Fibroblast of skin of left quadriceps (primary cell): ENCODE measurements at places on chromosomes 3 and 15.

- no peak for DNase-seq
These were observed 110.2 kb downstream of the RORA start for GRCh38 chr15:61118885-61119284.

DNA sequence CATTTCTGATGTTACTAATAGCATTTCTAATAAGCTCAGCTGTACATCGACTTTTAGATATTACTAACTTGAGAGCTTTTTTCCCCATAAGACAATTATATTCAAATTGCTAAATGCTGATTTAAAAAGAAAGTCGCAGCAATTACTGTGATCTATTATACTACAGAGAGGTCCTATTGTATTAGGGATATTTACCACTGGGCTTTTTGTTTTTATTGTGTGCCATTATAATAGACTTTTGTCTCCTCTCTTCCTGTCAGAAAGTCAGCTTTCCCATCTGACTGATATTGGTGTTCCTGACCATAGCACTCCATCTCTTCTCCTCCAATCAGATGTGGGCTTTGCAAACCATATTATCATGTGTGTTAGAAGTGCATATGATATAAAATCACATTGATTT, 27.2 kb upstream of the RYR3 start:
- no peak for DNase-seq

GRCh38 chr15:26870346-26870745, 3.5 kb downstream of the GABRA5 start:
- no peak for DNase-seq

DNA sequence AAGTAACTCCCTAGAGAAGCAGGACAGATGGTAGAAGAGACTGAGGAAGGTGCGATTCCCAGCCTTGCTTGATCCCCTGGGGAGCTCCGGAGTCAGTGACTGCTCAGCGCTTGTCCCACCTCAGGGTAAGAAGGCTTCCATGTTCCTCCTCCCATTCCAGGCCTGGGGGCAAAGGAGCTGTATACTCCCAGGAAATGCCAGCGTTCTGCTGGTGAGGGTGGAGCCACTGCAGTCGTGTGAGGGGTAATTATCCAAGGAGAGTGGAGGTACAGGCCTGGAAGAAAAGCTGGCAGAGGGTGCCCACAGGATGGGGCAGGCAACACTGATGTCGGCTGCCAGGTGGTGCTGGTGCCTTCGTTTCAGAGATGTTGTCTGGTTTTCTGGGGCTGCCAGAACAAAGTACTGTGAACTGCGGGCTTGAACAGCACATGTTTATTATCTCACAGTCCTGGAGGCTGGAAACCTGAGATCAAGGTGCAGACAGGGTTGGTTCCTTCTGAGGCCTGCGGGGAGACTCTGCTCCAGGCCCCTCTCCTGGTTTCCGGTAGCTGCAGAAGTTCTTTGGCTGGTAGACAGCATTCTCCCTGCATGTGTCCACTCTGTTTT, 12.1 kb upstream of the APBA2 start:
- no peak for DNase-seq

- no peak for DNase-seq
These were observed 39.9 kb downstream of the TICRR start for GRCh38 chr15:89615135-89615534.

DNA sequence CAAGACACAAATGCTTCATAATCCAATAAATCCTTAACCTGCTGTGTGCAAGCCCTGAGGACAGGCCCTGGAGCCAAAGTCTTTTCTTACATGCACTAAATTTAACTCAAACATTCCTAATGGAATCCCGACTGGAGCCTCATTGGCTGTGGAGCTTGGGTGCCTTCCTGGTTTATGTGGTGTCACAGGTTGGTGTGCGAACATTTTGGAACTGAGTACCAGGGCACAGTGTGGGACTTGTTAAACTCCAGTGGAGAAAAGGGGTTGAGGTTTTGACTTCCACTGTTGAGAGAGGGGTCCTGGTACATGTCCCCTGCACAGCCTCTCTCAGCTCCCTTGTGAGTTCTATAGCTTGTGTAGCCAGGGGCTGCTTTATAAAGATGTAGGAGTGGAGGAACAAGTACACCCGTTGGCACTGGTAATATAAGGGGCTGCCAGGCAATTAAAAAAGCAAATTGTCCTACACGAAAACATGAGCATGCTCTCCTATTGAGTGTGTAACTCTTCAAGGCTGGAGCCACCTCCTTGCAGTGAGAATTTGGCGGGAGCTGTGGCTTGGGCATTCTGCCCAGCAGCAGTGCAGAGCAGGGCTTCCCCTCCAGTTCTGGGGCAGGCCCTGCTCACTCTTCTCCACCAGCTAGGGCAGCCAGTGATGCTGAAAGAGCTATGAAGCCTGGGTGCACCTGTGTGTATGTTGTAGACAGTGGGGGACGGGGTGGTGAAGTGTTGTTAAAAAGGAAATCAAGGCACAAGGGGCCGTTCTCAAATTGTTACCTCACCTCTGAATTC, 218.1 kb downstream of the CLSTN2 start:
- DNase-seq, result no peak

GRCh38 chr3:103977417-103977816, 1389.3 kb upstream of the ALCAM start:
- DNase-seq, result no peak

GRCh38 chr3:151900884-151901643, 27.6 kb downstream of the SUCNR1 start:
- no peak for DNase-seq

GRCh38 chr15:38134252-38134651, 118.4 kb upstream of the SPRED1 start:
- no peak for DNase-seq

DNA sequence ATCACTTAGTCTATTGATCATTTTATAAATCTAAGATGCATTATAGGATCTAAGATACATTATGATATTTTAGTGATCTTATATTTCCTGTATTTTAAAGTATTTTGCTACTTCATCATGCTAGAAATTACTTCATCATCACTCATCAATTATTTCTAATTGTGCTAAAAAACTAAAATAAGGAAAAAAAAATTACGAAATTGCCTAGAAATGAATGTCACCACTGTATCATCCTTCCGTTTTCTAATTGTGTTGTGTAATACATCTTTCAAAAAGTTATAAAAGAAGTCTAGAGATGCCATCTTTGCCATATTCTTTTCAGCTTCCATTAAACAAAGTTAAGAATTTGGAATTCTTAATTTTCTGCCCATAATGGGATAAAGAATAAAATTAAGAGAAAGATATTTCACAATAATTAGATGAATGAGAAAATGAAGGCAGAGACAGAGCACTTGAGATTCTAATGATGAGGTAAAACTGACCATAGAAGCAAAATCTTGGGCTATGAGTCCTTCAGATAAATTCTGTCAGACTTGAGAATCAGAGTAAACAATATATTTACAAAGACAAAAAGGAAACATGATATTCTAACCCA, 48.8 kb downstream of the ALDH1A2 start:
- DNase-seq, result no peak

DNA sequence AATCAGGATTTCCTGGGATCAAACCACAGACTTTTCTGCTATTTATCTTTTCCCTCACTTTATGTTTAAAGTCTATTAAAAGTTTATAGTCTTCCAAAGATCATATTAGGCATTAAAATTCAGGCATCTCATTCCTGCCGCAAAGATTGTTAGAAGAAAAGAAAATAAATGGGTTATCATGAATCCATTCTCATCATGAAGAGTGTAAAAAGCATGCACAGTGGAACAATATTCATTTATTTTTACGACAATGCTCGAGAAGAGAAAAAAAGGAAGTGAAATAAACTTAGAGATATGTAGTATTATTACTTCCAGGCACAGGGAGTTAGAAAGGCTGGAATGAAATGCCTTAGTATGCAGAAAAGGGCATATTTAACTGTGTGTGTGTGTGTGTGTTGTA, 213.7 kb upstream of the PLSCR5 start:
- DNase-seq, result no peak

GRCh38 chr3:44893097-44893496, 18.7 kb downstream of the TGM4 start:
- peak; percentile 49 for DNase-seq

GRCh38 chr15:40471808-40472150, 995 bp downstream of the CHST14 start:
- no peak for DNase-seq

- no peak for DNase-seq
These were observed 8.6 kb downstream of the ILDR1 start for GRCh38 chr3:122013448-122013925.

DNA sequence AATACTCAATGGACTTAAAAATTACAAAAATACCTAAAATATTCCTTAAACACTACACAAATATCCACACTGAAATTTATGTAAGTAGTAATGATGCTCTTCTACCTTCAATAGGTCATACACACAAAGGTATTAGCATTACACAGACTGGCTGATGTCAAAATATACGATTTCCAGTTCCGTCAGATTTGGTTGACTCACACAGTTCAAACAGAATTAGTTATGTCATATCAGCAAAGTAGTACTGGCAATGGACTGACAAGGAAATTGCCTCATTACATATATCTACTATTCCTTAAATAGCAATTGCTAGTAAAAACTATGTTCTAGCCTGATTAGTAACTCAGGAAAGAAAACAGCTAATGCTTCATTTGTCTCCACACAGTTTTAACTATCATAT, 70.8 kb downstream of the ADAM10 start:
- no peak for DNase-seq

- no peak for DNase-seq
These were observed 419 bp downstream of the HYKK start for GRCh38 chr15:78507831-78508160.

DNA sequence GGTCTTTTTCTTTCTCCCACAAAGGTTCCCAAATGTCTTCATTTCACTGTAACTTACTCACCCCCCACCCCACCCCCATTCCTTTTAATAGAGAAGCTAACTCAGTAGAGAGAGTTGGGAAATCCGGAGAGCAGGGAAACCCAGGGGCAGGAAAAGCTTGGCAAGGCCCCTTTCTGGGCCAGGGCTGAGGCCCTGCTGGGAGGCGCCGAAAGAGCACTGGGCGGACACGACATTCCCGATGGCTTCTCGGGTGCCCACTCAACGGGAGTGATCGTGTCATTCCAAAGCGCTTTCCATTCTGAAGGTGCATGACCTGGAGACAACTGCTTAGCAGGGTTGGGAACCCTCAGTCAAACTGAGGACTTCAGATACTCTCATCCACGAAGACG, 1.6 kb upstream of the DALRD3 start:
- DNase-seq, result no peak

GRCh38 chr15:46701346-46701745, 1016.0 kb upstream of the SEMA6D start:
- DNase-seq, result no peak

- no peak for DNase-seq
These were observed 69.3 kb upstream of the CBLB start for GRCh38 chr3:105938101-105938500.

DNA sequence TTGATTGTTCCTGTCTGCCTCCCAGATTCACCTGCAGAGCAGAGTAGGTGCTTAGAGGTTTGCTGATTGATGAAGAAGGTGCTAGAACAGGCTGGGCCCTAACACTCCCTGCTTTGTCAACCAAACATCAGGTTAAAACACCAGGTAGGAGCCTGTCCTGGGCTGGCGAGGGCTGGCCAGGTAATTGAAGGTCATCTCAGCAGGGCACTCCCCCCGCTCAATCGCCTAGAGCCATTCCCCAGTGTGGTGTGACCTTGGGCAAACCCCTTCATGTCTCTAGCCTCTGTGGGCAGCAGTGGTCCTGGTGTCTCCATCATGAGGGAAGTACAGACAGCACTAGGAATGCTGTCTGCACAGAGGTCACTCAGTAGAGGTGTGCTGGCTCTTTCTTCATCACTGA, 88.3 kb downstream of the KLF15 start:
- no peak for DNase-seq

- no peak for DNase-seq
These were observed 292.0 kb upstream of the CCDC54 start for GRCh38 chr3:107085261-107085660.

DNA sequence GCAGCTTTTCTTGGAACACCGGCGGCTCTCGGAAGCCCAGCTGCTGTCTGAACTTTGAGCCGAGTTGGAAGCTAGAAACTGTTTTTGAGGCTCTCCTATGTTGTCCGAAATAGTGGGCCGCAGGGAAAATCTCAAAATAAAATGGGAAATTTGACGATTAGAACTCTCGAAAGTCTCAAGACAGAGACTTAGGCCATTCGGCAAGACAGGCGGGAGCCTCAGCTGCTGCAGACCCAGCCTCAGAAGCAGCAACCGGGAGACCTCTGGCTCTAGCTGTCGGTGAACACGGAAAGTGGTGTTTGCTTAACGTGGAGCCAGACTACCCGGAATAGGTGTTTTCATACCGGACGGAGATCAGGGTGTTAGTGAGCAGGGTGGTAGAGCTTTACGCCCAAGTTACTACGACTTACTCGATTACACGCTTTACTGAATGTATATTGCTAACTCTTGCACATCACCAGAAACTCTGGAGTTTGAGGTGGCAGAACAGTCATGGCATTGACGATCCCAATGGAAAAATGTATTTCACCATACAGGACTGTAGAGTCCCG, 357 bp upstream of the MAN2C1 start:
- DNase-seq, result no peak

- DNase-seq, result no peak
These were observed 117.7 kb downstream of the CD47 start for GRCh38 chr3:107973152-107973551.

DNA sequence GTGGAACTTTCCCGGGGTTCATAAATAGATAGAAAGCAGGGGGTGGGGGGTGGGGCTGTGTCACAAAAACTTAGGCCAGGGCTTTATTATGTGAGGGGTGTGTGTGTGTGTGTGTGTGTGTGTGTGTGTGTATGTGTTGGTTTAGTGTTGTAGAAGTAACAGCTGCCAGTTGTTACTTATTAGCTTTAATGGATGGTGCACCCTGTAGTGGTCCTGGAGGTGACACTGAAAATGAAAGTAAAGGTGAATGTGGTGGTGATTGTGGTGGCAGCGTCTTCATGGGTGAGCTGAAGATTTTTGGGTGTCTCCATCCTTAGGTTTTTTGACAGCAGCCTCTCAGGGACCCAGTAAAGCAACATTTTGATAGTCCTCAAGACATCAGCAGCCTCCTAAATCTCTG, 449.9 kb downstream of the PDCD6IP start:
- DNase-seq, result no peak

GRCh38 chr3:42758126-42758525, 14.9 kb downstream of the CCDC13 start:
- DNase-seq, result no peak

DNA sequence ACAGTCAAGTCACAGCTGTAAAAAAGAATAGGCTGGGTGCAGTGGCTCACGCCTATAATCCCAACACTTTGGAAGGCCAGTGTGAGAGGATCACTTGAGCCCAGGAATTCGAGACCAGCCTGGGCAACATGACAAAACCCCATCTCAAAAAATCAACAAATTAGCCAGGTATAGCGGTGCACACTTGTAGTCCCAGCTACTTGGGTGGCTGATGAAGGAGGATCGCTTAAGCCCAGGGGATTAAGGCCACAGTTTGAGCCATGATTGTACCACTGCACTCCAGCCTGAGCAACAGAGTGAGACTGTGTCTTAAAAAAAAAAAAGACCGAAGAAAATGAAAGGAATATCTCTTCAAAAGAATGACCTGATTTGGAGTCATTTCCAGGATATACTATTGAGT, 6.6 kb downstream of the HERC1 start:
- no peak for DNase-seq

DNA sequence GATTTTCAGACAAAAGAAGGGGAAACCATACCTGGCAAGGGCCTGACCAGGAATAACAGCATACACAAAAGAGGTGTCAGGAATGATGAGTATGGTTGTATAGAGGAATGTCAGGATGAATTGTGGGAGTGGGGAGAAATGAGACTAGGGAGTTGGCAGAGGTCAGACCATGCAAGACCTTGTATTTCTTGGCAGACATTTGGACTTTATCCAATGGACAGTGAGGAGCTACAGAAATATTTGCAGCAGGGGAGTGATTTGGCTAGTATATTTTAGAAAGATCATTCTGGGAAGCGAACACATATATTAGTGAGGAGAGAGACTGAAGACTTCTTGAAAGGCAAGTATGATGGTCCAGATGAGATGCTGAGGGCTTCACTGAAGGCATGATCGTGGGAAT, 25.4 kb upstream of the ALPK3 start:
- DNase-seq, result no peak
